ENCODE measurements at places on chromosomes 1 and 21. TPM values are rescaled to one million over a fixed set of nuclear protein-coding genes. Genes with fewer than 3 reads are reported as not detected.

The CNKSR1 gene
- total RNA-seq: not detected

The MAGOH gene
- 84.9 TPM for total RNA-seq

The PEAR1 gene
- 0.32 TPM for total RNA-seq

- DNase-seq: no peak
Observed at GRCh38 chr1:176604461-176604860, 141.5 kb downstream of the PAPPA2 start.

- DNase-seq: peak; percentile 41
Observed at GRCh38 chr21:42731264-42732032, 78.0 kb downstream of the PDE9A start.

GRCh38 chr1:87220993-87221392 lies 107.7 kb upstream of the LMO4 start:
- DNase-seq: peak; percentile 68

DNA sequence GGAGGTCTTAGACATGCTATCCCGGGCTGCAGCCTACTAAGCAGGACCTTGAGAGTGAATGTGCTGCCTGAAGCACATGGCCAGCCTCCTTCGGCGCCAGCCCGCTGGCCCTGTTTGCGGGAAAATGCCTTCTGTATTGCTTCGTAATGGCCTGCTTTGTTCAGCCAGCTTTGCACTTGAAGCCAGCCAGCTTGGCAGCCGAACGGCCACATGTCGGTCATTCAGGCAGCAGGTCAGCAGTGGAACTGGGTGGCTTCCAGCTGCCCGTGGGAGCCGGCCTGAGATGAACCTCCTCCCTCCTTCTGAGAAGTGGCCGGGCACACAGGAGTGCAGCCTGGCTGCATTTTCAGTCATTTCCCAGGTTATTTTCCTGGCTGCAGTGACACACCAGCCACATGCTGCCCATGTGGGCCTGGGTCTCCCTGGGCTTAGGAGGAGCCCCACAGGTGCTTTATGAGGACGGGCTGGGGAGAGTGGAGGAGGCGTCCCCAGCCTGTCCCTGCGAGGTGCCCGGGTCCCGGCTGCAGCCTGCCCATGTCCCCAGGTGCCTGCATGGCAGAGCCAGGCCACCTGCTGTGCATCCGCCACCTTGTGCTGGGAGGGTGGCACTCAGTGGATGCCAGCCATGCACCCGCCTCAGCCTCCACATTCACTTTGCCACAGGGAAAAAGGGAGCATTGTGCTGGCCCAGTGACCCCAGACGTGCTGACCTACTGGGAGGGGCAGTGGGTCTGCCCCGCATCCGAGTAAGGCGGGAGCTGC lies 103.5 kb downstream of the SIK1 start:
- peak; percentile 22 for DNase-seq

DNA sequence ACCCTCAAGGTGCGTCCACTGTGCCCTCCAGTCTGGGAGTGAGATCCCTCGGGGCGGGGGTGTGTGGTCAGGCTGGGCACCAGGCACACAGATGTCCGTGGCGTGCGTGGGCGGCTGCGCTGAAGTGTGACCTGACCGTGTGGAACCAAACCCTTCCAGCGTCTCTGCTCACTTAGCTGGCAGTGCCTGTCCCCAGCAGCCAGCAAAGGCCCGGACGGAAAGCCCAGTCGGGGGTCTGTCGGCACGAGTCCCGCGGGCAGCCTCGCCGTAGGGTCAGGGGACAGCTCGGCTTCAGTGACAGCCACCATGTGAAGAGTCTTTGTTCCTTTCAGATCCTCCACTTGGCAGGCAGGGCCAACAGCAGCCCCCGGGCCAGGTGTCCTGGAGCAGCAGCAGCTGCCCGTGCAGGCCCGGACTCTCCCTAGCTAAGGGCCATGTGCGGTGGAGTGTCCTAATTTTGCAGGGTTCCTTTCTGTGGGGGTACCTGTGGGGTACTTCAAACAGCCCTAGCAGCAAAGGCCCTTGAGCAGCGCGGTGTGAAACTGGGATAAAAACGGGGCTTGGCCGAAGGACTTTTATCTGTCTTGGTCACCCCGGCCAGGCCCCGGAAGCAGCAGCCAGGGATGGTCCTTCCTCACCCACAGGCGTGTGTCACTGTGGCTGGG lies 11.6 kb downstream of the TTLL10 start:
- no peak for DNase-seq

The CDK18 gene
- total RNA-seq: 1.2 TPM

The GJA9 gene
- not detected for total RNA-seq

DNA sequence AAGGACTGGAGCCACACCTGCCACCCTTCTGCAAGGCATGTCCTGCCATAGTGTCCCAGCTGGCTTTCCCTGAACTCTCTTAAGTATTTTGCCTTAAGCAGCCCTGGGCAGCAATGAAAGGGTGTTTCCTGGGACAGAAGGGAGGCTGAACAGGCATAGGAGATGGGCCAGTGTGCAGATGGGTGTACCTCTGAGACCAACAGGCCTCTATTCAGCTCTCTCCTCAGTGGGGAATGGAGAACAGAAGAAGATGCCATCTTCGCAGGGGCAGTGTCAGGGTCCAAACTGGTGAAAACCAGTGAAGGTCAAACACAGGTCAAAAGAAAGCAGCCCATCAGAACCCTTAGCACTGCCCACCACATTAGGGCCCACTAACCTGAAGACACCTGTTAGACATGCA lies 53.2 kb downstream of the FAM78B start:
- no peak for DNase-seq

- DNase-seq: no peak
Observed at GRCh38 chr1:157404063-157404501, 148.2 kb downstream of the FCRL5 start.

DNA sequence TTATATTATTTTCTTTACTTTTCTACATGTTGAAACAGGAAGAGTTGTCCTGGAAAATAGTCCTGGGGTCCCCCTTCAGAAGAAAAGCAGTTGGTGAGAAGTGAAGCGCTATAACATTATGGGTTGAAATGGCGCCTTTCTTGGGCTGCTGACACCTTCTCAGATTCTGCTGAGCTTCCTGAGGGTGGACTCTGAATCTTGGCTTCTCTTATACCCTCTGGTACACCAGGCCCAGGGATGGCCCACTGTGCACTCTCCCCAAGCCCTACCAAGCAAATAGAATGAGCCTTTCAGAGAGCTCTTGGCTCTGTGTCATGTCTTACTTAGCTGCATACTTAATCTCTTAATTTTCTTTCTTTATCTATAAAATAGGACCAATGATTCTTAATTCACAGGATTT lies 42.3 kb downstream of the CD247 start:
- no peak for DNase-seq

DNA sequence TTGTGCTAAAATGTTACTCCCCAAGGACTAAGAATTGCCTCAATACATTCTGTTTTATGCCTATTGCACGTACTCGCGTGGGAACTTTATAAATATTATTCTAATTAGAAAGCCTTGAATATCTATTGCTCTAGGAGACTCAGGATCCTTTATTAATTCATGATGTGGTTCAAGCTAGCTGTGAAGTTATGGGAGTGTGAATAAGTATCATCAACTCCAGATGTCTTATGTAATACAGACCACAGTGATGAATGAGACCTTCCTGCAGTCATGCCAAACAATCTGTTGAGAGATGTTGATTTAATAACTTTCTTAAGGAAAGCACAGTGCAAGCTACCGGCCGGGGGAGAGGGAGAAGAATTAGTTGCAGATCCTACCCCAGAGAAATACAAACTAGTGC lies 519.2 kb upstream of the ZP4 start:
- DNase-seq: peak; percentile 43

The CYP4X1 gene
- total RNA-seq: not detected

- no peak for DNase-seq
Observed at GRCh38 chr1:116712510-116712909, 41.7 kb upstream of the CD2 start.

Measured in M059J (cell line).